LHCN-M2 (cell line): ENCODE measurements at places on chromosomes 12 and 14.
A peak's percentile ranks its signal among the peaks of the same experiment; 100 is the strongest.

DNA sequence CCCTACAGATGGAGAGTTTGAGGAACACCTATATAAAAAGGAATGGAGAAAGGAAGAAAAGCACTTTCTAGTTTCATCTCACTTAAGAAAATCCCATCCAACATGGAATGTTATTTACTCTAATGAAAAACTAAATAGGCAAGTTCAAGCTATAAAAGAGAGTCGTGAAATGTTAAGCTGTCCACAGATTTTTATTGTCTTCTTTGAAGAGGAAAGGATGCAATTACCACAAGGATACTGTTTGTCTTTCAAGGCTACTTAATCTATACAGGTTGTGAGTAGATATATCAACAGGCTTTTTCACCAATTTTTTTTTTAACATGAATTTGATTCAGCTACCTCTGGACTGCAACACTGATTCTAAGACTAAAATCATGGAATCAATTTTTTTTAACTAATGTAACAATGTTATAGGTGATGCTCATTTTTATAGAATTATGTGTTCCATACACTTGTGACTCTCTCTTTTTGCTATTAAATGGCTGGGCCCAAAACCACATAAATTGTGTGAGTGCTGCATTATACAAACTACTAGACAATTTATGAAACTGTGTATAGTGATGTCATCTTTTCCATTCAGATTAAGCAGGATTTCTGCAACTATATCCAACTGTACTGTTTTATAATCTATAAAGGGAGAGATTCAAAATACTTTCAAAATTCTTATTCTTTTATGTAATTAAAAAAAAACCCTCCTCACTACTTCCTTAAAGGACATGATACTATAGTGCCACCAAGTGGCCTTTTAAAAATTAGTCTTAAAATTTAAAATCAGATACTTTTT, 26.8 kb upstream of the BMAL2 start:
- DNase-seq: peak; percentile 42

GRCh38 chr12:110012137-110012536, 12.9 kb downstream of the ANKRD13A start:
- no peak for DNase-seq

- no peak for DNase-seq
Observed at GRCh38 chr12:104485651-104486362, 29.1 kb downstream of the CHST11 start.

GRCh38 chr12:81176796-81177195, 98.9 kb downstream of the ACSS3 start:
- peak; percentile 19 for DNase-seq

GRCh38 chr12:127008755-127009403, 1258.1 kb upstream of the TMEM132C start:
- DNase-seq: no peak

GRCh38 chr12:64707362-64707761, 51.8 kb downstream of the GNS start:
- no peak for DNase-seq

GRCh38 chr12:122159882-122160281, 14.1 kb downstream of the IL31 start:
- DNase-seq: no peak

DNA sequence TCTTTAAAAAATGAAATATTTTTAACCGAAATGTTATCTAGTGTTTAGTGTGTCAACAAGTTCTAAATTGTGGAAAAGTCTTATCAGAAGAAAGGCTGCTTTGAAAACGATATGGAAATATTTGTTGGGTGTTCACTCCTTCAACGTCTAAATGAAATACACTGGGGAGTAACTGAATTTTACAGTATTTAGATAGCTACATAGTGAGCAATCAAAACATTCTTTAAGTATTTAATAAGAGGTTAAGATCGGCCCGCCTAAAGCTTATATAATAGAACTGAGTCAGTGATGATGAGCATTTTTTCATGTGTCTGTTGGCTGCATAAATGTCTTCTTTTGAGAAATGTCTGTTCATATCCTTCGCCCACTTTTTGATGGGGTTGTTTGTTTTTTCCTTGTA, 228.3 kb downstream of the RAD51B start:
- DNase-seq: no peak

- DNase-seq: no peak
Observed at GRCh38 chr14:105859717-105860614, 333.6 kb downstream of the TMEM121 start.

DNA sequence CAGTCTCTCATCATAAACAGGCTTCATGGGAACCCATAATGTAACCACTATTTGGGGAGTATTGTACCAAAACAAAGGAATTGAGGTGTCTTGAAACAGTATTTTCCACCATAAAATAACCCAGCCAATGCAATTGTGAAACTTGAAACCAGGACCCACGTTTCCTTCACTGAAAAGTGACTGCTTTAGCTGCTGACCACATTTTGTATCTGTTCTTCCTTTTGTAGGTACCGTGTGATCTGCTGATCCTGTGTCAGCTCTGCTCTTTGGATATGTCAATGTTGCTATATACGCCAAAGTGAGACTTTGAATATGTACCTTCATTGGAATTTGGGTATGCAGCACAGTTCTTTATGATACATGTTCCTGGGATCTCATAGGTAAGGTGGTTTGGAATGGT, 95.1 kb upstream of the CNTN1 start:
- DNase-seq: no peak

DNA sequence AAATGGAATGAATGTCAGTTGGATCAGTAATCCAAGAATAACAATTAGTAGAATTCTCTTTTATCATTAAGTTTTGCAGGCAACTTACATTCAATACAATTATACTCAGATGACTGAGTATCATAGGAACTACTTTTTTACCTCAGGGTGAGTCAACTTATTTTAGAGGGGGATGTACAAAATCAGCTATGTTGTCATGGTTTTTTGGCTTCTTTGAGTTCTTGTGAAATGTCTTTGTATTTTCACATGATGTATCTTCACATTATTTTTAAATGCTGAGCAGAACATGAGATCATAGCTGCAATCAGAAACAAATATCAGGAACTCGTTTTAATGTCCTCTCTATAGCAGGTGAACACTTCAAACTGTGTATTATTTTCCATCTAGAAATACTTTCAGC, 65.3 kb upstream of the PTPRR start:
- DNase-seq: peak; percentile 70
